Urinary bladder (tissue), 4 donors: ENCODE measurements at places on chromosomes 1 and 21. TPM values are rescaled to one million over a fixed set of nuclear protein-coding genes. Genes with fewer than 3 reads are reported as not detected.

- no peak for DNase-seq
These were observed 270.6 kb upstream of the VAMP3 start for GRCh38 chr1:7500381-7501083.

DNA sequence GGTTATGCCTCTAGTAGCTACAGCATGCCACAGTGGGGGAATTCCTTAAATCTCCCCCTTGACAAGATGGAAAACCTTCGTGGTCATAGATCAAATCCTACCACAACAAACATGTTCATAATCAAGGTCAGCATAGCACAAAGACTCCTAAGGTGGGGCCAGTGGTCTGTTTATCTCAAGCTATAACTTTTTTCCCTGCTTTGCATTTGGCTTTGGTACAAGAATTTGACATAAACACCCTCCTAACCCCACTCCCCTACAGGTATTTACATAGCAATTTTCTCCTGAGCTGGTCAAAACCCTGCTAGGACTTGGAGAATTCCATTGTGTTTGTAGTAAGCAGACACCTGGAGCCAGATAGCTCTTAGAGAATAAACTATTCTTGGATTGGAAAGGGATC is 58.5 kb downstream of the HIVEP3 start:
- no peak for DNase-seq

DNA sequence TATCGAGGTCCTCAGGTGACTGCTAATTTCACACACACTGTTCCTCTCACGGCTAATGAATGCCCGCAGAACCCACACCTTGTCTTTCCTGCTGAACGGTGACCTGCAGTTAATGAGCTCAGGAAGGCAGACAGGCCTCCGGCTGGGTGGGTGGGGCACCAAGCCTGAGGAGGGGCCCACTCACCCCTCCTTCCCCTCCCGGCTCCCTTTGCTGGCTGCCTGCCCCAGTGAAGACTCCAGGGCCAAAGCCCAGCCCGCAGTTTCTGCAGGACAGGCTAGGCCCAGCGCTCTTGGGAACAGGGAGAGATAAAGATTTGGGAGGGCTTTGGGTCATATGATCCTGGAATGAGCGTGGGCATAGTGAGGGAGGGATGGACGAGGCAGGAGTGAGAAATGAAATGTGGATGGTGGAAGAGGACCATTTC is 26.4 kb downstream of the FOXO6 start:
- peak; percentile 82 for DNase-seq

Gene TMEM82
- not detected for total RNA-seq

- no peak for DNase-seq
These were observed 165.6 kb downstream of the C1orf94 start for GRCh38 chr1:34342334-34342733.

DNA sequence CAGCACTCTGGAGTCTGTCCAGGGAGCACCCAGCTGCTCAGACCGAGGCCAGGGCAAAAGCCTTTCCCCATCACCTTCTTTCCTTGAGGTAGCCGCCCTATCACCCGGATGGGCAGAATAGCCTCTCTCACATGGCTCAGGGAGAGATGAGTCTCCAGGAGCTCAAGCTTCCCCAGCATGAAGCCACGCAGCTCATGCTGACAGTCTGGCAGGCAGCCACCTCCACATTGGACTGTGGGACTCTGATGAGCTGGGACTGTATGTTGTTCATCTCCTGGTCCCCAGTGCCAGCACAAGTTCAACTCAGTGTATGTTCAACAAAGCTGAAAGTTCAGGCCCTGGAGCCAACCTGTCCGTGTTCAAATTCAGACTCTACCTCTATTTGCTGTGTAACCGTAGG is 75.2 kb upstream of the ZC3H12A start:
- no peak for DNase-seq

Gene GRIK3
- 4.1 TPM for total RNA-seq

DNA sequence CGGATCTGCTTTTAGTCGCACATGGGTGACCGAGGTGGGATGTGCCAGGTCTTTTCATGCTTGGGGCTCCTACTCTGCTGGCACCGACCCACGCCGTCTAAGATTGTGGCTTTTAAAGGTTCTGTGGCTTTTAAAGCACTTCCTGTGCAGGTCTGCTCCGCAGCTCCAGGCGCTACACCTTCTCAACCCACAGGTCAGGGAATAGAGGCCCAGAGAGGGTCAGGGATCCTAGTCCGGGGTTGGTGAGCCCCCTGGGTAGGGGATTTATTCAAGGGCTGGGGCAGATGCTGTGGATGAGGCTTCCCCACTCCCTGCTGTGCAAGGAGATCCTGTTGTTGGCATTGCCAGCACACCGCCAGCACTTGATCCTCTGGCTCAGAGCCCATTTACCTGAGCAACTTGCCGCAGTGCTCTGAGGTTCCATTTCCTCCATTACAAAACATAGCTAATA is 212.8 kb upstream of the RAB4A start:
- no peak for DNase-seq

- DNase-seq = no peak
These were observed 231.2 kb downstream of the DSCAM start for GRCh38 chr21:40615505-40616376.

GRCh38 chr1:27192039-27192529 is 37.2 kb upstream of the SLC9A1 start:
- no peak for DNase-seq

GRCh38 chr1:67522001-67522441 is 91.8 kb upstream of the SERBP1 start:
- DNase-seq = no peak

Gene DENND2D
- 23.9 TPM for total RNA-seq

DNA sequence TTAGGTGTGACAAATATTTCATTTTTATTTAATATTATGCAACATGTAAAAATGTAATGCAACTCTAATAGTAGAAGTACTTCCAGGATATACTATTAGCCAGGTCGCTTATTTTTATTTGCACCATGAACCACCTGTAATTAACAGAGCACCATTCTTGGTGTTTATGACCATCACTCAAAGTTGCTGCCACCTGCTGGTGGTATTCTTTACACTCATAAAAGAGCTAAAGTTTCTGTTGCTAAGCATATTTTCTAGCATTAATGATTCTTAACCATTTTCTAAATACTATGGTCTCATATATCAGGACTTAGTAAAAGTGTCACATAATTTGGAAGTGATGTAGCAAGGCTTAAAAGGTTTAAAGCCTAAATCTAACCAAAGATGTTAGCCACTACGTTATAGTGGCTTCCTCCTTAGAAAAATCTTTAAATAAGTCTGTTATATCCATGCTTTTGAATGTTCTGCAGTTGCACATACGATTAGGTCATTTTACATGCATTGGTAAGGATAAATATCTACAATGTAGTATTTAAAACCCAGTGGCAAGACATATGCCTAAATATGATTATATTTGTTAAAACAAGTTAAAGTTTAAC is 244.5 kb downstream of the NEGR1 start:
- DNase-seq = no peak

Gene DDAH1
- 32.9 TPM for total RNA-seq

DNA sequence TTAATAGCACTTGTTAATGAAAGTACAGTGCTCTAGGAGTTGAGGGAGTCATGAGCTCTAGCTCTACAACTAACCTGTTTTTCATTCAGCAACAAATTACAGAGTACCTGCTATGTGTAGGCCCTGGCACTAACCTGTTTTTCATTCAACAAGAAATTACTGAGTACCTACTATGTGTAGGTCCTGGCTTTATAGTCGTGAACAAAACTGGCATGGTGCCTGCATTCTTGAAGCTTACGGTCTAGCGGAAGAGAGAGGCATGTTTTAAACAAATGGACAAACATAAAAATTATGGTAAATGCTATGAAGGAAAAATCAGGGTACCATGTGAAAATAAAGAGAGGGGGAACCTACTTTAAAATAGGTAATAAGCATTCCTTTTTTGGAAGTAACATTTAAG is 2.2 kb upstream of the UBAP2L start:
- DNase-seq = no peak

DNA sequence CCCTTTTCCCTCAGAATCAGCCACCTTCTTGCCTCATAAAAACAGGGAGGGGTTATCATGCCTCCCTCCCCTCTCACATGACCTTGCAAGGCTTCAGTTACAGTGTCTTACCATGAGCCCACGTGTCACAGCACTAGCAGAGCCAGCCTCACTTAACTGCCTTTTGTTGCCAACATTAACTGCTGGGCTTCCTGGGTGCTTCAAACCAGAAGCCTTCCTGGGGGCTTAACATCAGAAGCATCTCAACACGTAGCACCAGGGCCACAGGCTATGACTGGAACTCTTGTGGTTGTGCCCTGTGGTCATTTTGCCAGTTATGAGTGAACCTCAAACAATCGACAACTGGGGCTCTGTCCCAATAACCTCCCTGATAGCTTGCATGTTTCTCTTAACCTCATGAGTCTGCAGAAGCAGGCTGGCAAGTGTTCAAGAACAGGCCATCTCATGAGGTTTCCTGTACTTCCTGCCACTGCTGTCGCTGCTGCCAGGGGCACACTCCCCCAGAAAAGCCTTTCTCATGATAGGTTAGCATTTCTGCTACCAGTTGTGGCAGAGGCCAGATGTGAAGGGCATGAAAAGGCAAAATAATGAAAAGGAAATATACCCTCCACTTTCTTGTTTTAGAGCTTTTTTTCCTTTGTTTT is 132.2 kb downstream of the GLUL start:
- no peak for DNase-seq

DNA sequence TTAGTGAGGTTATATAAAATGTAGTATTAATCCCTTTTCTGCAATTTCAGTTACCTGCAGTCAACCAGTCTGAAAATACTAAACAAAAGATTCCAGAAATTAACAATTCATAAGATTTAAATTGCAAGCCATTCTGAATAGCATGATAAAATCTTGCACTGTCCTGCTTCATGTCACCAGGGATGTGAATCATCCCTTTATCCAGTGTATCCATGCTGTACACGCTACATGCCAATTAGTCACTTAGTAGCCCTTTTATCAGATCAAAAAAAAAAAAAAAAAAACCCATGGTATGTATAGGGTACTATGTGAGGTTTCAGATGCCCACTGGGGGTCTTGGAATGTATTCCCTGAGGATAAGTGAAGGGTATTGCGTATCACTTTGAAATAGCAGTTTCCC is 191.3 kb upstream of the HP1BP3 start:
- no peak for DNase-seq

Gene TMEM35B
- total RNA-seq = 31.6 TPM

Gene KIAA0040
- 9.3 TPM for total RNA-seq

Gene PLA2G2F
- total RNA-seq = 1.3 TPM

GRCh38 chr21:41048145-41048544 is 119.8 kb upstream of the BACE2 start:
- no peak for DNase-seq

Gene MXRA8
- total RNA-seq = 62.7 TPM

DNA sequence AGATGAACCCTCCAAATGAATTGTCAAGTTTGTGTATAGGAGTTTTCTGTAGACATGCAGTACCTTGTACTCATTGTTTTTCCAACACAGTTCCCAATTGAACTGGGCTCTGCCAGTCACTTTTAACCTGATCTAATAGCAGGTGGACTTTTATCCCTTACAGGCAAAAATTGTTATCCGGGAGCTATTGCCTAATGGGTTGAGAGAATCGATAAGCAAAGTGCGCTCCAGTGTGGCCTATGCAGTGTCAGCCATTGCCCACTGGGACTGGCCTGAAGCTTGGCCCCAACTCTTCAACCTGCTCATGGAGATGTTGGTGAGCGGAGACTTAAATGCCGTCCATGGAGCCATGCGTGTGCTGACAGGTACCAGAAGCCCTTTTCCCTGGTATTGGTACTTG is 19.3 kb downstream of the IPO9 start:
- no peak for DNase-seq

DNA sequence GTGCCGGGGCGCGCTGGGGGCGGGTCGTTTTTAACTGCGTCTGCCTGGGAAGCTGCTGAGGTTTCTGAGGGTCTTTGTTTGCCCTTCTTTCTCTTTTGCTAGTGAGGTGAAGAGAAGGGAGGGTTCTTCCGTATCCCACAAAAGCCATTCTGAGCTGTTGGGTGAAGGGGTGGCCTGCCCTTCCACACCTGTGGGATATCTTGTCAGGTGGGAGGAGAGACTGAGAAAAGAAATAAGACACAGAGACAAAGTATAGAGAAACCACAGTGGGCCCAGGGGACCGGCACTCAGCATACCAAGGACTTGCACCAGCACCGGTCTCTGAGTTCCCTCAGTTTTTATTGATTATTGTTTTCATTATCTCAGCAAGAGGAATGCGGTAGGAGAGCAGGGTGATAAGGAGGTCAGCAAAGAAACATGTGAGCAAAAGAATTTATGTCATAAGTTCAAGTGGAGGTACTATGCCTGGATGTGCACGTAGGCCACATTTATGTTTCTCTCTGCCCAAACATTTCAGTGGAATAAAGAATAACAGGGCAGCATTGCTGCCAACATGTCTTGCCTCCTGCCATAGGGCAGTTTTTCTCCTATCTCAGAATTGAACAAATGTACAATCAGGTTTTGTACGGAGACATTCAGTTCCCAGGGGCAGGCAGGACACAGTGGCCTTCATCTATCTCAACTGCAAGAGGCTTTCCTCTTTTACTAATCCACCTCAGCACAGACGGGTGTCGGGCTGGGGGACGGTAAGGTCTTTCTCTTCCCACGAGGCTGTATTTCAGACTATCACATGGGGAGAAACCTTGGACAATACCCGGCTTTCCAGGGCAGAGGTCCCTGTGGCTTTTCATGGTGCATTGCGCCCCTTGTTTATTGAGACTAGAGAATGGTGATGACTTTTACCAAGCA is 972 bp downstream of the PGBD2 start:
- DNase-seq = no peak

Gene TCHH
- total RNA-seq = not detected

GRCh38 chr1:2890221-2890850 is 88.8 kb upstream of the TTC34 start:
- no peak for DNase-seq

DNA sequence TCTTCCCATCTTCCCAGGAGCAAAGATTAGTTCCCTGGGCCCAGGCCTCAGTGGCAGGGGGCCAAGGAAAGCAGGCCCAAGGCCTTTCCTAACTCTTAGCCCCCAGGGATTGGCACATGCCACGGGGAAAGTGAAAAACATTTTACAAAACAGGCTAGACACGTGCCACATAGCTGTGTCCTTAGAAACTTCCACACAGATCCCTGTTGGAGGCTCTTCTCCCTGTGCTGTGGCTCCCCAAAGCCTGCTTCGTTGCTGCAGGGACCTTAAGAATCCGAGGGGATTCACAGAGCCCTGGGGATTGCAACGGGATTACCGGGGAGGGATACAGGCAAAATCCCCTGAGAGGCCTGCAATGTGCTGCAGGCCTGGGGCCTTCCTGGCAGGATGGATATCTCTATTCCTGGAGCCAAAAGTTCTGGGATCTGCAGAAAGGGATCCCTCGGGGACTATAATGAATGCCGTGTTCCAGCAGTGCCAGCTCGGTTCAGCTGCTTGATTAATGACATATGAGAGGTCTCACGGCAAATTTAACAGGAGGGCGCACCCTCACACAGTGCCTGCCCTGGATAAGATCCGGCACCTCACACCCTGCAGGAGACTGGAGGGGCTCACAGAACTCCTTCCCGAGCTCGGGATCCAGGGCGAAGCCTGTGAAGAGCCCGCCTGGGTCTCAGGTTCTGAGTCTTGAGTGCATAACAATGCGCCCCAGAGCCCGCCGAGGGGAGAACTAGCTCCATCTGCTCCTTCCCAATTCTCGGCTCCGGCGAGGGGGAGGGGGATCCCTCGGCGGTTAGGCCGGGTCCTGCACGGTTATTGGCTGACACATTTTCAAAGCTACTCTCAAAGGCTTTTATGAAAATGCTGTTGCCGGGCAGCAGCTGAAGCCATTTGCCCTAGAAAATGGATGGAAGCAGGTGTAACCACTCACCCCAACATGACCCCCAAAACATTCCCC is 15.3 kb upstream of the RGS8 start:
- no peak for DNase-seq

GRCh38 chr1:93384656-93385055 is 38.9 kb downstream of the DR1 start:
- no peak for DNase-seq

- no peak for DNase-seq
These were observed 64.6 kb downstream of the TRIM11 start for GRCh38 chr1:228341814-228342626.

- no peak for DNase-seq
These were observed 24.9 kb downstream of the SUSD4 start for GRCh38 chr1:223338811-223339746.
